ENCODE measurements at places on chromosomes 4 and X.
A peak's percentile ranks its signal among the peaks of the same experiment; 100 is the strongest.

- H3K27ac ChIP-seq: no peak overlapping the region
- no peaks in the 10 kb centered on the region for H3K27me3 ChIP-seq
- DNase-seq: no peak
- H3K36me3 ChIP-seq: no peaks in the 10 kb centered on the region
- no peaks in the 10 kb centered on the region for H3K4me1 ChIP-seq
These were observed 199.8 kb upstream of the WDFY3 start for GRCh38 chr4:85166318-85166717.

DNA sequence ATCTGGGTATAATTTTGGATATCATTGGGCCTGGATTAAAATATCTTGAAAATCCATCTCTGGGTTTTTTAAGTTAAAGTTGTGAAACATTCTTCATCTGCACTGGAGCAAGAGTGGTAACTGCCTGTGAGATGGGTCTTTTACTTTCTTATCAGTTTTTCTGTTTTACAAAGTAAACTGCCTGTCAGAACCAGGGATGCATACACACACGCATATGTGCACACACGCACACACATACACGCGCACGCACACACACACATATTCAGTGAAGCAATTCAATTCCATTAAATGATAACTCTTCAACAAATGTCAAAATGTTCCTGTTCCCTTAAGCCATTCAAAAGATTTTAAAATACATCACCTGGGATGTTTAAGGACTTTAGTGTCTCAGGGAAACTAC is 515.8 kb downstream of the INPP4B start:
- no peaks in the 10 kb centered on the region for H3K27me3 ChIP-seq
- no peak for DNase-seq
- H3K4me3 ChIP-seq: no peak overlapping the region
- H3K27ac ChIP-seq: no peak overlapping the region

- no peak overlapping the region for H3K4me3 ChIP-seq
- H3K4me1 ChIP-seq: no peaks in the 10 kb centered on the region
- no peak for DNase-seq
- H3K36me3 ChIP-seq: no peaks in the 10 kb centered on the region
- no peak overlapping the region for H3K27ac ChIP-seq
- H3K27me3 ChIP-seq: no peaks in the 10 kb centered on the region
These were observed 646.0 kb upstream of the FAM241A start for GRCh38 chr4:111499291-111499690.

- no peaks in the 10 kb centered on the region for H3K36me3 ChIP-seq
- H3K27ac ChIP-seq: no peak overlapping the region
- H3K4me1 ChIP-seq: no peaks in the 10 kb centered on the region
- no peak for DNase-seq
- H3K4me3 ChIP-seq: no peak overlapping the region
- no peaks in the 10 kb centered on the region for H3K27me3 ChIP-seq
These were observed 474.7 kb downstream of the TRIML1 start for GRCh38 chr4:188613976-188614375.

GRCh38 chrX:45850775-45851433 is 650.2 kb upstream of the DIPK2B start:
- H3K36me3 ChIP-seq: no peaks in the 10 kb centered on the region
- no peaks in the 10 kb centered on the region for H3K4me1 ChIP-seq

DNA sequence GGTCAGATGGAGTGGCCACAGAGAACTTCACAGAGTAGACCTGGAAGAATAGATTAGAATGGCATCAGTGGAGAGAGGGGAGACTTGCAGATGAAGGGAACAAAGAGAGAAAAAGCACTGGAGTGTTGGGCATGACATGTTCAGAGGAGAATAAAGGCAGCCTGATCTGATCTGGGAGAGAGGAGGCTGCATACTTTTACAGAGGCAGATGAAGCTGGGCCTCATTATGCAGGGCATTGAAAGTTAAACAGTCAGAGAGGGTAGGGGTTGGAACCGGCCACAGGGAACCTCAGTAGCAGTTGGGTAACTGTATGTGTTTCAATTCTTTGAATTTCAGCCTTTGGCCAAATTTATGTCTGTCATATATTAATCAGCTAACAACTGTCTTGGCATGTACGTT is 61.2 kb downstream of the SH3BGRL start:
- H3K4me1 ChIP-seq: peaks cover 4% of the 10 kb centered on the region
- H3K27ac ChIP-seq: no peak overlapping the region
- no peak for DNase-seq
- no peak overlapping the region for H3K4me3 ChIP-seq

- peaks cover 2% of the 10 kb centered on the region for H3K4me1 ChIP-seq
- H3K27me3 ChIP-seq: no peaks in the 10 kb centered on the region
- peak overlapping the region; percentile 67 for H3K4me3 ChIP-seq
- H3K27ac ChIP-seq: no peak overlapping the region
- DNase-seq: no peak
These were observed 44.5 kb downstream of the TRIM2 start for GRCh38 chr4:153248641-153249198.

GRCh38 chr4:39721788-39722187 is 23.9 kb downstream of the UBE2K start:
- no peak overlapping the region for H3K27ac ChIP-seq
- DNase-seq: no peak
- H3K4me3 ChIP-seq: no peak overlapping the region

GRCh38 chrX:48540028-48540375 is 488 bp downstream of the TBC1D25 start:
- peak overlapping the region; percentile 87 for H3K27ac ChIP-seq
- peak overlapping the region; percentile 53 for H3K4me3 ChIP-seq
- no peak for DNase-seq
- no peaks in the 10 kb centered on the region for H3K27me3 ChIP-seq
- H3K36me3 ChIP-seq: no peaks in the 10 kb centered on the region

- no peak for DNase-seq
- H3K4me3 ChIP-seq: no peak overlapping the region
- H3K36me3 ChIP-seq: no peaks in the 10 kb centered on the region
- no peaks in the 10 kb centered on the region for H3K4me1 ChIP-seq
These were observed 19.9 kb downstream of the DCHS2 start for GRCh38 chr4:154471526-154472331.

DNA sequence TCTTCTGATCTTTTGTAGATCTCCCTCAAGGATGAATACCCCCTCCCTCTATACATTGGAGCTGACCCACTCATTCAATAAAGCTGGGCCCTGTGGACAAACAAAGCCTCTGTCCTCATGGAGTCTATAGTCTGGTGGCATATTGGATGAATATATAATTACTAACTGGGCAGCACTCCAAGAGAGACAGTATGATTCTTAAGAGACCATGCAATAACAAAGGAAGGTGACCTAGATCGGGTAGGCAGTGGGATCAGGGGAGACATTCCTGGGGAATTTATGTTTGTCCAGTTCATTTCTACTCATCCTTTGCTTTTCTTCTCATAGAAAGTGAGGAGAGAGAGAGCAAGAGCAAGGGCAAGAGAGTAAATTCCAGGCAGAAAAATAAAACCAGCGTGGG is 23.5 kb upstream of the CXCL13 start:
- no peaks in the 10 kb centered on the region for H3K36me3 ChIP-seq
- no peak overlapping the region for H3K4me3 ChIP-seq
- no peaks in the 10 kb centered on the region for H3K27me3 ChIP-seq
- H3K4me1 ChIP-seq: no peaks in the 10 kb centered on the region
- no peak overlapping the region for H3K27ac ChIP-seq
- DNase-seq: no peak

DNA sequence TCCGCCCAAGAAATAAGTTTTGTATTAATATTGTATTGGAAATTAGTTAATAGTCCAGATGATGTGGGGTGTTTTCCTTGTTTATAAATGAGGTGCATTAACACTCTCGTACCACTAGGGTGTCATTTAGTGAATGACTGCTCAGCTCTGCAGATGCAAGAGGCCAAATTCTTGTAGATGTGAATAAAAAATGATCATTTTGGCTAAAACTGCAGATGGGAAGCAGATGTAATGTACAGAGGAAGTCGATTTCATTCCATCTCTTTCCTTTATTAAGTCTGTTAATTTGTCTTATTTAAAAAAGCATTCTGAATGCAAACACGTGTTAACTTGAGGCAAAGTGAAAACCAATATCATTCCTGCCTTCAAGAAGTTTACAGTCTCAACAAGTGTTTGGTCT is 108.1 kb downstream of the DHX15 start:
- no peaks in the 10 kb centered on the region for H3K36me3 ChIP-seq
- no peak overlapping the region for H3K27ac ChIP-seq
- no peaks in the 10 kb centered on the region for H3K27me3 ChIP-seq
- DNase-seq: no peak
- H3K4me1 ChIP-seq: peaks cover 8% of the 10 kb centered on the region

DNA sequence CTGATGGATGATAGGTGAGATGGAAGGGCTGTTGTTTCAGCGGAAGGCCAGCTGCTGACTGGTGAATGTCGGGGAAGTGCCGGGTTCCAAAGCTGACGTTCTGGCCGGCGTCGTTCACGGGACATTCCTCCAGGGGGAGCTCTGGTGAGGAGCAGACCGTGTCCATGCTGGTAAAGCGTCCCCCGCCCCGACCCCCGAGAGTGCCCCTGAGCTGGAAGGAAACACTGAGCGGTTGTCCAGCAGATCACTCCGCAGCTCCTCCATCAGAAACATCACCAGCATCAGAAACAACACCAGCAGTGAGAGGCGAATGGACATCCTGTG is 18.6 kb upstream of the ADRA2C start:
- no peak overlapping the region for H3K4me3 ChIP-seq
- H3K36me3 ChIP-seq: no peaks in the 10 kb centered on the region
- peak overlapping the region; percentile 36 for H3K27ac ChIP-seq
- no peak for DNase-seq
- no peaks in the 10 kb centered on the region for H3K27me3 ChIP-seq

- H3K27me3 ChIP-seq: no peaks in the 10 kb centered on the region
- no peak overlapping the region for H3K27ac ChIP-seq
- no peak overlapping the region for H3K4me3 ChIP-seq
- no peaks in the 10 kb centered on the region for H3K36me3 ChIP-seq
- DNase-seq: no peak
These were observed 246.5 kb upstream of the RPS6KA3 start for GRCh38 chrX:20513185-20513584.

DNA sequence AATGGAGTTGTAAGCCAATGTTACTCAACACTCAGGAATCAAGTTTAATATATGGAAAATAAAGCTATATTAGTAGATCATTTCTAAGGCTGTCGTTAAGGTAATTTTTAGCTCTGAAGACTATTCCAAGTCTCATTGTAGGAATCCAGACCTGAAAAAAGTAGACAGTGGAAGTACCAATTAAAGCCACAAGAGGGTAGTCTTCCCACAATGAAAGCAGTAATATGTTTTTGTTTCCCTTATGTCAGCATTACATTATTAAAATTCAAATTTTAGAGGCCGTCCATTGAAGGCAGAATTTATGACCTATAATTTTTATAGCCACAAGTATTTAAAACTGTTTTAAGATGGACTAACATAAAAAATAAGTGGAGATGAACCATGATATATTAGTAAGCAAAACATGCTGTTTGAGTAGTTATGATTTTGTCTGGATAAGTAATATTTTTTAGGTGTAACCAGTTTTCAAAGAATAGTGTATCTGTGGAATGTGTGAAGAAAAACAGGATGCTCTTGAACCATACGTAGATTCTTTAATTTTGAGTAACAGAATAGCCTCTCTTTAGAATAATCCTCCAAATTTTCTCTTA is 372.6 kb upstream of the TECRL start:
- no peaks in the 10 kb centered on the region for H3K36me3 ChIP-seq
- no peaks in the 10 kb centered on the region for H3K4me1 ChIP-seq
- no peak overlapping the region for H3K4me3 ChIP-seq

GRCh38 chrX:119693996-119694451 is 1.1 kb upstream of the SEPTIN6 start:
- H3K27me3 ChIP-seq: no peaks in the 10 kb centered on the region
- no peak for DNase-seq
- H3K36me3 ChIP-seq: no peaks in the 10 kb centered on the region
- H3K4me1 ChIP-seq: no peaks in the 10 kb centered on the region

GRCh38 chr4:82201303-82201702 is 172.5 kb downstream of the HNRNPD start:
- H3K36me3 ChIP-seq: no peaks in the 10 kb centered on the region
- H3K27ac ChIP-seq: no peak overlapping the region

DNA sequence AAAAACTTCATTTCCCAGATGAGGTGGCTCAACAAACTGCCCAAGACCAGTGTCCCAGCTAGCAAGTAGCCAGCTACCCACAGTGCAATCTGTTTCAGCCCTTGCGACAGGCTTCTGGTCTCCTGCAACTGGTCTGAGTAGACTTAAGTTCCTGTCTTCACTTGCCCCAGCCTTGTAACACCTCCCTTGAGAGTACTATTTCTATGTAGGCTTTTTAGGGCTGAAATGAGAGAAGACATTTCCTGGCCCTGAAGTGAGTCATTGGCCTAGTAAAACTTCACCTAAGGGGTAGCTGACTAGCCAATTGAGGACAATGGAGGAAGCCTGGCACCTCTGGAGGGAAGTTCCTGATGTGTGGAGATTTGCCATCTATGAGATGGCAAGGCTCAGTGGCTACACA is 80.1 kb upstream of the STIM2 start:
- H3K36me3 ChIP-seq: no peaks in the 10 kb centered on the region
- peak overlapping the region; percentile 42 for H3K27ac ChIP-seq
- peaks cover 15% of the 10 kb centered on the region for H3K4me1 ChIP-seq
- DNase-seq: no peak
- H3K4me3 ChIP-seq: no peak overlapping the region

GRCh38 chrX:77622672-77623071 is 163.3 kb downstream of the ATRX start:
- no peaks in the 10 kb centered on the region for H3K4me1 ChIP-seq
- no peaks in the 10 kb centered on the region for H3K27me3 ChIP-seq
- no peaks in the 10 kb centered on the region for H3K36me3 ChIP-seq
- H3K4me3 ChIP-seq: no peak overlapping the region
- no peak overlapping the region for H3K27ac ChIP-seq

DNA sequence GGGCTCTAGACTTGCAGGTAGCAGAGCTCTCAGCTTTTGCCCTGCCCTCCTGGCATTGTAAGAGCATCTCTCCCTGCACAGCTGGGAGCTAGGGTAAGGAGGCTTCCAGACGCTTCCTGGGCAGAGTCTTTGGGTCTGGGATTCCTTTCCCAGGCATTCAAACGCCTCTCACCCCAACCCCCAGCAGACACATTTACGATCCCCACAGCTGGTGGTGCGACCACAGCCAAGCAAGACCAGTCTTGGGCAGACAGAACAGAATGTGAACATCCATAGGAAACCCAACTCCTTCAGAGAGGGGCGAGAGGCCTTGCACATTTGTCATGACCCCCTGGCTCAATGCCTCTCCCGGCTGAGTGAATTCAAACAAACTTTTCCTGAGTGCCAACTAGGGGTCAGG is 38.1 kb upstream of the CD99L2 start:
- no peaks in the 10 kb centered on the region for H3K4me1 ChIP-seq
- H3K4me3 ChIP-seq: no peak overlapping the region
- H3K27ac ChIP-seq: no peak overlapping the region
- H3K36me3 ChIP-seq: no peaks in the 10 kb centered on the region
- no peak for DNase-seq

DNA sequence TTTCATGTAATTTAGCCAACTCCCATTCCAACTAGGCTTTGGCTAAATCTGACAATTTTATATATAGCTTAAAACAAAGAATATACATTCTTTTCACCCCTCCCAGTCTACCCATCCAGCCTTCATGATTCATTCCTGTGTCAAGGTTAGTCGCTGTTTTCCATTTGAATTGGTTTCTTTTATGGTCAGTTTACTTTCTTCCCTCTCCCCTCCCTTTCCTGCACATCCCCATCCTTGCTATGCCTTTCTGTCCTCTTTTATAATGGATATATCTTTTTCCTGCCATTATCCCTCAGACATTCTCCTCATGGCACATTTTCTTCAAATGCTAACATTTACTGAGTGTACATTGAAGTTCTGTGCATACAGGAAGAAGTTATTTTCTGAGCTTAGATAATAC is 4.7 kb downstream of the ZXDB start:
- peak overlapping the region; percentile 1 for H3K27ac ChIP-seq
- H3K4me3 ChIP-seq: peak overlapping the region; percentile 7
- H3K27me3 ChIP-seq: no peaks in the 10 kb centered on the region
- H3K4me1 ChIP-seq: no peaks in the 10 kb centered on the region
- no peak for DNase-seq

- no peaks in the 10 kb centered on the region for H3K27me3 ChIP-seq
- H3K4me1 ChIP-seq: no peaks in the 10 kb centered on the region
- H3K27ac ChIP-seq: no peak overlapping the region
- no peaks in the 10 kb centered on the region for H3K36me3 ChIP-seq
These were observed 54.9 kb upstream of the ANTXR2 start for GRCh38 chr4:80127870-80128419.

Data from ascending aorta (tissue), 2 donors.